ENCODE measurements at places on chromosomes 4 and X.
A peak's percentile ranks its signal among the peaks of the same experiment; 100 is the strongest.

- no peak for DNase-seq
Measured at GRCh38 chr4:56146956-56147355, 198.2 kb downstream of the CEP135 start.

- DNase-seq: no peak
Measured at GRCh38 chr4:140136509-140136908, 17.5 kb downstream of the MAML3 start.

DNA sequence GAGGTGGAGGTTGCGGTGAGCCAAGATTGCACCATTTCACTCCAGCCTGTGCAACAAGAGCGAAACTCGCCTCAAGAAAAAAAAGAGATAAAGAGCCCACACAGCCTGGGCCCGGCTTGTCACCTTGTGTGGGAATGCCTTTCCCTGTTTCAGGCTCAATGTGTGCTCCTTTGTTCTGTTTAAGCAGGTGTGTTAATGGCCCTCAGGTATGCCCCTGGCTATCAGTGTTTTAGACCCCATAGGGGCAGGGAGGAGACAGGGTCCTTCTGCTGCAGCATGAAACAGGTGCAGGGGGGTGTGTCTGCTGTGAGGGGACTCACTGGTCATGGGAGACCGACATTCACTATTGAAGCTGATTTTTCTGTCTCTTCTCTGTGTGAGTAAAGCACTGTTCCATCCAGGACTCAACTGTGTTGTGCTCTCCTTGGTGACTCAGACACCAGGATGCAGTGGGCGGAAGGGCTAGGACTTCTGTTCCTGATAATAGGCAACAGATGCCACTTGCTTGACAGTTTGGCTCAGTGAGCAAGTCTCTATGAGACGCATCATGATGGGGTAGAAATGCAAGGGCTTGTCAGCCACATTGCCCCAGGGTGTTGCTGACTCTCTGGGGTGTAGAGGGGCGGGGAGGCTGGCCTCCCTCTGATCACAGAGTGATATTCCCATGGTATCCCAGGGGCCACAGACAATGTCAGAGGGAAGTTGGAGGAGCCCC is 15.6 kb upstream of the LAP3 start:
- peak; percentile 43 for DNase-seq

DNA sequence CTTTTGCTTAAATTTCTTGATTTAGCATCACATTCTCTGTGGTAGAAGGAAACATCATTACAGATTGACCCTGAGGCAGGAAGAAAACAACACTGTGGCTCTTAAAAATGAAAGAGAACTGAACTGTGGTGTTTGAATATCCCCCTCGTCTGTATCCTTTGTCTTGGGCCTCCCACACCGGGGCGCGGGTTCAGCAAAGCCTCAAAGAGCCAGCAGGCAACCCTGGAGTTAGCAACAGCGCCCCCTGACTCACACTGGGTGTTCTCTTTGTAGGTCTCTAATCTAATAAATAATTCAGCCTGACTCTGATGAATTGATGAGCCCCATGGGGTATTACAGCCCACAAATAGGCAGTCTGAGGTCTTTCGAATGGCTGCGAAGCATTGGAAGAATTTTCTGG is 46.1 kb upstream of the CTSO start:
- DNase-seq: no peak

GRCh38 chrX:136783159-136783558 is 2.4 kb upstream of the ARHGEF6 start:
- no peak for DNase-seq

- DNase-seq: no peak
Measured at GRCh38 chrX:137926090-137926489, 360.2 kb downstream of the ZIC3 start.

DNA sequence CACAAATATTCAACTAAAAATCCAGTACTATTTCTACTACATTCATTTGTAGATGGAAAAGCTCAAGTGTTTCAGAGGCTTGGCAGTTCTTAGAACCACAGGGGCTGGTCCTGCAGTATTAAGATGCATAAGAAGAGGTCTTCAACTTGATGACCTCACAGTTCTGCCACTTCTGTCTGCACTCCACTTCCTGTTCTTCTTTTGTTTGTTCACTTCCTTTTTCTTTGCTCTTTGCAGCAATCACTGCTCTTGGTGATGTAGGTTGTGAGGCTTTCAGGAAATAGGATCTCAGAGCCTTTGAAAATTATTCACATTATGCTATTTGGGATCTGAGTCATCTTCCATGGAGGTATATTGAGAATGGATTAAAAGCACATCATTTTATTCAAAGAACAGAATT is 602.0 kb upstream of the CPEB2 start:
- no peak for DNase-seq
